ENCODE measurements at places on chromosomes 1 and 21.
A peak's percentile ranks its signal among the peaks of the same experiment; 100 is the strongest.

GRCh38 chr1:178339834-178340233, 156.9 kb downstream of the CLEC20A start:
- DNase-seq, result no peak

- no peak for DNase-seq
Observed at GRCh38 chr21:32353002-32353711, 39.7 kb downstream of the URB1 start.

DNA sequence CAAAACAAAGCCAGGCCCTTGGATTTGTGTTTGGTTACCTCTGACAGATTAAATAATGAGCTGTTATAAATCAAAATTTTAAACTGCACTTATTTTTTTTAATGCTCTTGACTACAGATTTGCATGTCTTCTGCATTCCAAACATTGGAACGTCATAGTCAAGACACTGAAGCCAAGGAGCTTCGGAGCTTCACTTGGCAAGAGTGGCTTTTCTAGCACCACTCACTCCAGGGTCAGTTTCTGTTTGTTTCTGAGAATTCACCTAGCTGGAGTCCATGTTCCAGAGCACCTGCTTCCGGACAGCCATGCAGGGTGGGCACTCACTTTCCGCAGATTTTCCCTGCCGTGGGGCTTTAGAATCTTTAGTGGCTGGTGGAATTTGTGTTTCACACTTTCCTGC, 202.9 kb downstream of the ZP4 start:
- no peak for DNase-seq

DNA sequence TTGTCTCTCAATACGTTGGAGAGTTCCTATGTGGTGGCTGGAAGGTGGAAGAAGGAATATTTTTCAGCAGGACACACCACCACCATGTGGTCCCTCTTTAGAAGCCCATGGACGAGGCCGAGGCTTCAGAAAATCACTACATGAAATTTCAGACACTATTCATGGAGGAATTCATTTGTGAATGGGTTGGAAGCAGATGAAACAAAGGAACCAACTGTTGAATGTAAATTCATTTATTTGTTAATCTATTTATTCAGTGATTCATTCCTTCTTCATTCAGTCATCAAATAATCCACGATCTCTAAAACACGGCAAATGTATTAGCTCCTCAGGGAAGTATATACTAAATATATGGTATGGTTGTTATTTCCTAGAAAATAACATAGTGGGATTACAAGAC, 12.2 kb downstream of the SLC35F3 start:
- DNase-seq, result no peak

DNA sequence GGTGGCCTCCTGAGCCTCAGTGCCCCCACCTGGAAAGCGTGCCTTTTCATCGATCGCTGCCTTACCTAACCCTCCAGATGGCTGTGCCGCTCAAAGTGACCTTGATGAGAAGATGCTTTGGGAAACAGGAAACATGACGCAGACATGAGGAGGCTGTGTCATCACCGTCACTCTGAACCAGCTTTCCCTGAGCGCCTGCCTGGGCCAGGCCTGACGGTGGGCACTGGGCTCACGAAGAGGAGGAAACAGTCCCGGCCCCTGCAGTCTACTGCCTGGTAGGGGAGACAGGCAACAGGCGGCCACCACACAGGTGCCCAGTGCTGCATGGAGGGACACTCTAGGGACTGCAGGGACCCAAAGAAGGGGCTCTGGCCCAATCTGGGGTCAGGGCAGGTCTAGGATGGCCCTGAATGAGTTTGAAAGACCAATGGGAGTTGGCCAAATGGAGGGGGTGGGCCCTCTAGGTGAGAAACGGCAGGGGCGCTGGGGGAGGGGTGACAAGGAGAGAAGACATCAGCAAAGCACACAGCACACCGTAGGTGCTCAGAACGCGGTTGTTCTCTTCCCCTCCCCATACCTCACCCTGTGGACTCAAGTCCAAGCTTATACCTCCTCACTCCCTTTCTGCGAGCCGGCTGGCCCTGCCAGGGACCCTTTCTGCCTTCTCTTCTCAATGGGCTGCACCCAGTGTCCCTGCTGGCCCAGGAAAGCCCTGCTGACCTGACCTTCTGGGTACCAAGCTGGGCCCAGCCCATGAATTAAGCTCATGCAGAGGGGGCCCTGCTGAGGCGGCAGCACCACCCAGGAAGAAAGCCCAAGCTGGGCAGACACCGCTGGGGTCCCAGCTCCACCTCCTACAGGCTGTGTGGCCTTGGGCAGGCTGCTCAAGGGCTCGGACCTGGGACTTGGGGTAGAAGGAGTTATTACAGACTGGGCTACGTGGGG, 44.9 kb downstream of the GLIS1 start:
- no peak for DNase-seq

DNA sequence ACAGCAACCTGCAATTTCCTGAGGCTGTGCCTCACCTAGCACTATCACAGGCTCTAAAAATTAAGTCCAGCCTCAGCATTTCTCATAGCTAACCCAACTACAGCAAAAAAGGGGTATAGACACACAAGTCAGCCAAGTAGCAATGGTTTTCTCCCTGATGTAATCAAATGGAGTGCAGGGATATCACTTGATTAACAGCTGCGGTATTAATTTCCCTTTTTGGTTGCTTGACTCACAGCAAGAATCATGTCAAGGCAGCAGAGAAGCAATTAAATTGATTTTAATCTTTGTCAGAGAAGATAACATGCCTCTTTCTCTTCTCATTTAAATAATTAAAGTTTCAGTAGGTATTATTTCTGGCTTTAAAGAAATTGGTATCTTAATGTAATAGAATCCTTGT, 278.9 kb downstream of the RWDD3 start:
- no peak for DNase-seq

DNA sequence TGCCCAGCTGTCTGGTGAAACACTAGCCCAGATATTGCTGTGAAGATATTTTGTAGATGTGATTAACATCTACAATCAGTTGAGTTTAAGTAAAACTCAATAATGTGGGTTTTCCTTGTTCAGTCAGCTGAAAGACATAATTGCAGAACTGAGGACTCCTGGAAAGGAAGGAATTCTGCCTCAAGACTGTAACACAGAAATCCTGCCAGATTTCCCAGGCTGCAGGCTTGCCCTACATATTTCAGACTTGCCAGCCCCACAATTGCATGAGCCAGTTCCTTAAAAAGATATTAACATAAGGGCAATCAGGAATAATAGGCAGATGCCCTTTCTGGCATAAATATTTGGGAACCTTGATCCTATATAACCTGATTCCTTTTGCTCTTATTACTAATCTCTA, 14.2 kb upstream of the NIBAN1 start:
- no peak for DNase-seq

DNA sequence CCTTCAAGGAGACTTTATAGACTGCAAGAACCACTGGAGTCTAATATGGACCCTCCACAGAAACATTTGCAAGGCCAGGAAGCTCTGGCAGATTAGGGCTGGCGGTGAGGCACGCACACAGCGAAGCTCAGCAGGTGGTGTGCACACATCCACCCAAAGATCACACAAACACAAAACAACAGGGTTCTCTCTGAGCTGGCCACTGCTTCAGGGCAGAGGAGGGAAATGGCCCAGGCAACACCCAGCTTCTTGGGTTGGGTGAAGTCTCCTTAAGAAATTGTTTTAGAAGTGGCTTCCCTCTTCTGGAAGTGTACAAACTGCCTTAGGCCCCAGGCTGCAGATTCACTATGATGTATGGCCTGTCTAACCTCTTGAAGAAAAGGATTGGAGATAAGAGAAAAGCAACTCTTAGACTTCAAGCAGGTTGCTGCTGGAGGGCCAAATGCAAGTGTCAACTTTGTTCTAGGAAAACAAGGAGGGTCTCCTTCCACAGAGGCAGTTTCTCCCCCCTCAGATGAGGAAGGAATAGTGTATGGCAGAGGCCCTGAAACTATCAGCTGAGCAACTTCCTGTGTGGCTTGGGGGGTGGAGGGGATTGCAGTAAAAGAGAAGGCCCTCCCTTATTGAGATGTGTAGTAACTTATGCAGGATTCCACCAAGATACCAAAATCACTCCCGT, 2.0 kb downstream of the RCSD1 start:
- DNase-seq, result no peak

DNA sequence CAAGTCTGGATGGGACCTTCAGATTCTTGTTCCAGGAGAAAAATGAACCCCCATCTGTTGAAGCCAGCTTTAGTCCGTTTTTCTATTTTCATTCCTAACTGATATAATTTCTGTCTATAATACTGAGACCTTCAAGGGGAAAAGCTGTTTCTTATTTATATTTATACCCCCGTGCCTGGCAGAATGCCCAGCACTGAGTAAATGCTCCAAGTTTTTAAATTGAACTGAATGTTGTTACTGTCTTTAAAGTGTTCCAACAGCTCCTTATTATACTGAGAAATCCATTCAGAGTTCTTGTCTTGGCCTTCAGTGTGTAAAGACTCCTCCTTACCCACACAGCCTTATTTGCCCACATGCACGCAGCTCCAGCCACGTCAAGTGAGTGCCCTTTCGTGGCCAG, 178.6 kb upstream of the HMGB4 start:
- DNase-seq, result no peak

DNA sequence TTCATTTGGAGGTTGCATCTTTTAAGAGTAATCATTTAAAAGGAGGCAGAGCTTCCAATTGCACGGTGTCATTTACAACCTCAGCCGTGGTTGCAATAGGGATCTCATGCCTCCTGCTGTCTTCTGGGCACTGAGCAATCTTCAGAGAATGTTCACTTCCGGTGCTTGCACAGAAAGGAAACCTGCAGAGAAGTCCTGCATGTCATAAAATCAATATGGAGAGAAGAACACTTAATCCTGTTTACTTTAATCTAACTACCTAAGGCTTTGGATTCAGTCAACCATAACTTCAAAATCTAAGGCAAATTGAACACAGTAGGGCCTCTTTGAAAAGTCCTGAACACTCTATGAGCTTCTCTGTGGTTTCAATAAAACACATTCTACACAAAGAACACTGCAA, 11.3 kb upstream of the MAP10 start:
- DNase-seq, result no peak

GRCh38 chr1:101592845-101593244, 356.0 kb downstream of the S1PR1 start:
- no peak for DNase-seq

GRCh38 chr21:40047993-40048730, 180.9 kb downstream of the PCP4 start:
- DNase-seq, result no peak

- no peak for DNase-seq
Observed at GRCh38 chr1:168654198-168654915, 74.6 kb downstream of the DPT start.

GRCh38 chr1:78274814-78275213, 216.0 kb upstream of the PTGFR start:
- DNase-seq, result no peak

DNA sequence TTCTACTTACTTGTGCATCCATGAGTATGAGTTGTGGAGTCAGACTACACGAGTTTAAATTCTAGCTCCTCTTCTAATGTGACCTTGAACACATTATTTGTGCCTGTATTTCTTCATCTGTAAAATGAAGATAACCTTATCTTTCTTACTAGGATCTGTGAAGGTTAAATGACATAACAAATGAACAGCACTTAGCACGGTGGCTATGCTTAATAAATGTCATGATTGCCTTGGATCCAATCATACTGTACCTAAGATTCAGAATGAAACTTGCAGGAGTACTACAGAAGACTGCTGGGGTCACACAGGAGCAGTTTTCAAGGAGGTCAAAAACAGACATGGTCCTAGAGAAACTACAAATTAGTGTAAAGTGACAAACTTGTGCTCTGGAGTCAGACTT, 22.2 kb upstream of the ALG14 start:
- DNase-seq, result no peak

- DNase-seq, result no peak
Observed at GRCh38 chr1:234670967-234671626, 61.1 kb upstream of the IRF2BP2 start.

- peak; percentile 91 for DNase-seq
Observed at GRCh38 chr1:25922056-25922970, 16.1 kb upstream of the STMN1 start.

- no peak for DNase-seq
Observed at GRCh38 chr1:229759586-229759985, 133.5 kb downstream of the URB2 start.
